ENCODE measurements at places on chromosomes 5 and 9. TPM values are rescaled to one million over a fixed set of nuclear protein-coding genes. Genes with fewer than 3 reads are reported as not detected.
A peak's percentile ranks its signal among the peaks of the same experiment; 100 is the strongest.

The PPP6C gene
- total RNA-seq = 43.1 TPM

The NIPAL4 gene
- 0.29 TPM for total RNA-seq

The SKIC3 gene
- 70.0 TPM for total RNA-seq

The BHMT2 gene
- not detected for total RNA-seq

- H3K36me3 ChIP-seq = no peaks in the 10 kb centered on the region
- H3K4me1 ChIP-seq = peaks cover 2% of the 10 kb centered on the region
- H3K27me3 ChIP-seq = no peaks in the 10 kb centered on the region
- no peak overlapping the region for H3K27ac ChIP-seq
Observed at GRCh38 chr5:67770431-67771025, 445.0 kb upstream of the PIK3R1 start.

DNA sequence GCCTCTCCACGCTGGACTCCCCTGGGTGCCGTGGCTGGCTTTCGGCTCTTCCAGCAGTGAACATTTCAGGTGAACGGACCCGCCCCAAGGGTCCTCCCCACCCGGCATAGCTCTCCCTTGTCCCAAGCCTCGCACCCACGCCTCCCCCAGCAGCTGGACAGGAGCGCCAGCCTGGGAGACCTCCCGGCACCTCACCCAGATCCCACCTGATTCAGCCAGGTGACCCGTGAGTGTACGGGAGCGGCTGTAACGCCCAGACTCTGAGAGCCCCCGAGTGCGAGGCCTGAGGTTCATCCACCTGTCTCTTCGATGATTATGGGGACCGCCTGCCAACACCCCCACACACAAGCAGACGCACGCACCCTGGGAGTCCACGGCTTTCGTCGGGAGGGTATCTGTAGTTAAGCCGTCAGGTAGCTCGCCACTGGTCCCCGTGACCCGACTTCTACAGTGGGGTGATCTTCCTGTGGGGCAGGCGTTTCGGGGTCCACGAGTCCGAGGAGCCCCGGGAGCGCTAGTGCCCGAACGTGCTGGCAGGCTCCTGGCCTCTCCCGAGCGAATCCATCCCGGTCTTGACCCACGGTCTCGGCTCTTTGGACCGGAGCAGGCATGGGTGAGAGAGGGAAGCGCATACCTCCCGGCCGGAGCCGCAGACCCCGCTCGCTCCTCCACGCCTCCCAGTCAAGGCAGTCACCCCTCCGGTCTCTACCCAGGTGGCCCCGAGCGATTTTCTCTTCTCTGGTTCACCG is 14.9 kb downstream of the TRIM7 start:
- DNase-seq = peak; percentile 68
- peaks cover 31% of the 10 kb centered on the region for H3K4me1 ChIP-seq
- H3K27ac ChIP-seq = peak overlapping the region; percentile 97
- peaks cover 9% of the 10 kb centered on the region for H3K36me3 ChIP-seq

DNA sequence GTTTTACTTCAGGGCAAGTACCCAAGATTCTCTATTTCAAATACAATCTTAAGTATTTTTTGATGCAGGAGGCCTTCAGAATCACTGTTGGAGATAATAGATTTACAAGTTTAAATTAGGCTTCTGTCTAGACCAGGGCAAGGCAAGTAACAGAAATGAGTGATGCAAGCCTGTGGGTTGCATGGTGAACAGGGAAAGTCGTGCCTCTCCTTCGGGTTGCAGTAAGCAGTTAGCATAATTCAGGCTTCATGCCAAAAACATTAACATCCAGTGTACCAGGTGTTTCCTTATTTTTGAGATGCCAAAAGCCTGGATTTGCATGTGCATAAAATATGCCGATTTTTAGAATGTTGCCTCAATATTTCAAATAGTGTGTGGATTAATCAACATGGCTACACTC is 369.0 kb downstream of the CAAP1 start:
- no peak for DNase-seq
- no peak overlapping the region for H3K4me3 ChIP-seq
- no peaks in the 10 kb centered on the region for H3K4me1 ChIP-seq

DNA sequence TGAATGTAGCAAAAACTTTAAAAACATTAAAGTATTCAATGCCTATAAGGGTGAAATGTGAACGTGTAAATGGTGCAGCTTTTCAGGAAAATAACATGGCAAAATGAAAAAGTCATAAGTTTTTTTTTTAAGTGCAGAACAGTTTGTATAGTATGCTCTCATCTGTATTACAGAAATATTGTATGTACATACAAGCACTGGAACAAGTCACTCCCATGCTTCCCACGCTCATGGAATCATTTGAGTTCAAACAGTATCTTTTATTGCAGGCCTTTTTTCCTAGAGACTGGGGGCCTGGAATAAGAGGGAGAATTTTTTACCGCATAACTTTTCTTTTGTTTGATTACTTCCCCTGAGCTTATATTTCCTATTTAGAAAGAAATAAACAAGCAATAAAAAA is 94.1 kb downstream of the SSBP2 start:
- H3K4me3 ChIP-seq = no peak overlapping the region
- H3K36me3 ChIP-seq = peaks cover 9% of the 10 kb centered on the region
- H3K27ac ChIP-seq = no peak overlapping the region
- H3K27me3 ChIP-seq = no peaks in the 10 kb centered on the region

GRCh38 chr5:169632946-169633345 is 4.1 kb upstream of the DOCK2 start:
- no peak overlapping the region for H3K27ac ChIP-seq
- H3K4me1 ChIP-seq = peaks cover 10% of the 10 kb centered on the region
- H3K27me3 ChIP-seq = no peaks in the 10 kb centered on the region
- peaks cover 1% of the 10 kb centered on the region for H3K36me3 ChIP-seq
- no peak overlapping the region for H3K4me3 ChIP-seq

DNA sequence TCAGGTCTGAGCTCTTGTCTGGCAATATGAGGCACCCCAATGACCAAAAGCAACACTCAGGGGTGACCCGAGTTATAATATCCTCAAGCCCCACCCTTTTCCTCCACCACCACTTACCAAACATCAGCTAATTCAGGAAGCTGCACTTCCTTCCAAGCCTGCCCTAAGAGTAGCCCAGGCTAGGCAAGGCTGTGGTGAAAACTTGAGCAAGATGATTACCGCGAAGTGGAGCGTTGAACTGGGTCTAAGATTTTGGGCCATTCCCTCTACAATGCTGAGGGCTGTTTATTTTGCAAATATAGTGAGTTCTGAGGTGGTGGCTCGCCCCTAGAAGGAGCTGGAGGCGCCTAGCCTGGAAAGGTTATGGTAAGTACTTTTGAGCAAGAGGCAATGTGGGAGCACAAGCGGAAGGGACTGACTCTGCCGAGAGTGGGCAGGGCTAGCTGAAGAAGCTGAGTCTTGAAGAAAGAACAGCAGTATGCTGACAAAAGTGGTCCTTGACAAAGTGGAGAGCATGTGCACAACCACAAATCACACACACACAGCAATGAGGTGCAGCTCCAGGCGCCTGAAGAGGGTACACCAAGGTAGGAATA is at the start of gene HK3:
Gene HK3, minus strand, starts transcription at position 51 of the 596 bp plus-strand sequence. CDS start 3,187 bp downstream, outside the sequence.
- DNase-seq = no peak
- H3K4me3 ChIP-seq = no peak within 1 kb of the TSS
- H3K4me1 ChIP-seq = peaks cover 25% of the 10 kb centered on the region
- H3K27ac ChIP-seq = no peak within 1 kb of the TSS

GRCh38 chr9:27441741-27442070 is 82.4 kb upstream of the IFNK start:
- peaks cover 8% of the 10 kb centered on the region for H3K4me1 ChIP-seq
- DNase-seq = peak; percentile 5
- no peaks in the 10 kb centered on the region for H3K27me3 ChIP-seq
- no peaks in the 10 kb centered on the region for H3K36me3 ChIP-seq
- H3K4me3 ChIP-seq = no peak overlapping the region

- H3K27me3 ChIP-seq = no peaks in the 10 kb centered on the region
- H3K4me1 ChIP-seq = peaks cover 16% of the 10 kb centered on the region
- no peak overlapping the region for H3K27ac ChIP-seq
- no peak overlapping the region for H3K4me3 ChIP-seq
Observed at GRCh38 chr9:36677611-36678010, 104.9 kb downstream of the MELK start.

DNA sequence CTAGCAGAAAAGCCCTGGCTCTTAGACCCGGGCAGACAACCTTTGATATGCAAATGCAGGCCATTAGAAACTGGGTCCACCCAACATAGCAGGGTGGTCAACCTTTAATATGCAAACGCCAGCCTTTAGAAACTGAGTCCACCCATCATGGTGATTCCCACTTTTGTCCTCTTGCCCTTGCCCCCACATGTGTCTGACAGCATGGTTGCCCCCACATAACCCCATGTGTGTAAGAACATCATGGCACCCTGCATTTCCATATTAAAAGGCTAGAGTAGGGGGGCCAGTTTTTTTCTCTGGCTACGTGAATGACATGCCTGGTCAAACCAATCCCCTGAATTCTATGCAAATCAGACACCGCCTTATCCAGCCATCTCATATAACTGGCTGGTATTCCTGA is 273.2 kb upstream of the PRDM9 start:
- no peaks in the 10 kb centered on the region for H3K27me3 ChIP-seq
- no peaks in the 10 kb centered on the region for H3K36me3 ChIP-seq
- no peaks in the 10 kb centered on the region for H3K4me1 ChIP-seq
- no peak for DNase-seq
- H3K4me3 ChIP-seq = no peak overlapping the region
- H3K27ac ChIP-seq = no peak overlapping the region

- H3K4me3 ChIP-seq = no peak overlapping the region
- peaks cover 77% of the 10 kb centered on the region for H3K4me1 ChIP-seq
- H3K36me3 ChIP-seq = no peaks in the 10 kb centered on the region
- H3K27ac ChIP-seq = peak overlapping the region; percentile 66
Observed at GRCh38 chr5:134097211-134097749, 17.2 kb upstream of the TCF7 start.

GRCh38 chr5:32612134-32612888 is 27.0 kb downstream of the SUB1 start:
- no peak overlapping the region for H3K27ac ChIP-seq
- no peak overlapping the region for H3K4me3 ChIP-seq
- DNase-seq = no peak
- H3K27me3 ChIP-seq = no peaks in the 10 kb centered on the region

- no peak overlapping the region for H3K4me3 ChIP-seq
- no peaks in the 10 kb centered on the region for H3K36me3 ChIP-seq
- peaks cover 2% of the 10 kb centered on the region for H3K27me3 ChIP-seq
- H3K4me1 ChIP-seq = no peaks in the 10 kb centered on the region
- DNase-seq = no peak
- H3K27ac ChIP-seq = no peak overlapping the region
Observed at GRCh38 chr5:14063138-14063537, 80.0 kb upstream of the TRIO start.

- no peak for DNase-seq
- no peaks in the 10 kb centered on the region for H3K36me3 ChIP-seq
- H3K4me1 ChIP-seq = no peaks in the 10 kb centered on the region
- H3K27ac ChIP-seq = no peak overlapping the region
Observed at GRCh38 chr5:98214240-98215051, 559.0 kb upstream of the RGMB start.

DNA sequence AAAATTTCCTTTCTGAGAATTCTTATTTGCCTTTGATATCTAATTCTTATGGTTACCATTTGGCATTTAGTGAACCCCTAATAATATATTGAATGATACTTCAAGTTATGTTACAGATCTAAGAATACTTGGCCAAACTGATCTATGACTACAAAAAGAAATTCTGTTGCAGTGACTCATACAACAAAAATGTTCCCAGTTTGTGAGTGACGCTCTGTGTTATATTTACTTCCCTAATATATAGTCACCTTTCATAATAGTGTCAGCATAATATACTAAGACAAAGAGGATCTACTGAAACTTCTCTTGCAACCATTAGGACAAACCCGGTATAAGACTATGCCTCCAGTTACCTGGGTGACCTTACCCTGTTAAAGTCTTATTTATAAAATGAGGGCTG is 216.9 kb upstream of the TLX3 start:
- no peaks in the 10 kb centered on the region for H3K27me3 ChIP-seq
- H3K27ac ChIP-seq = no peak overlapping the region
- no peaks in the 10 kb centered on the region for H3K36me3 ChIP-seq
- DNase-seq = no peak
- no peaks in the 10 kb centered on the region for H3K4me1 ChIP-seq
- H3K4me3 ChIP-seq = no peak overlapping the region

DNA sequence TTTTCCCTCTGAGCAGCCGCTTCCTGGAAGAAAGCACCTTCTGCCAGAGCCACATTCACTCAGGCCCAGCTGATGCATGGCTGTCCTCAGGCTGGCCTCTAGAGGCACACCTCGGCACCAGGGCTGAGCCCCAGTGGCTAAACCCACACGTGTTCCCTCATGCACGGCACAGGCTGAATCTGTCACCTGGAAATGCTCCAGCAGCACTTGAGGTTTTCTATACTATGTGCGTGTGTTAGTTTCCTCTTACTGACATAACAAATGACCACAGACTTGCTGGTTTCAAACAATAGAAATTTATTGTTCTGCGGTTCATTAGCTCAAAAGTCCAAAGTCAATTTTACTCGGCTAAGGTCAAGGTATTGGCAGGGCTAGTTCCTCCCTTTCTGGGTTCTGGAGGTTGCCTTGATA is 141.4 kb downstream of the LRRC70 start:
- H3K36me3 ChIP-seq = no peaks in the 10 kb centered on the region
- DNase-seq = peak; percentile 20
- H3K27me3 ChIP-seq = peaks cover 12% of the 10 kb centered on the region
- no peak overlapping the region for H3K27ac ChIP-seq

- H3K27me3 ChIP-seq = no peaks in the 10 kb centered on the region
- peaks cover 31% of the 10 kb centered on the region for H3K4me1 ChIP-seq
- H3K36me3 ChIP-seq = no peaks in the 10 kb centered on the region
- no peak overlapping the region for H3K4me3 ChIP-seq
Observed at GRCh38 chr5:110108520-110108919, 418.8 kb downstream of the MAN2A1 start.

- H3K4me1 ChIP-seq = peaks cover 35% of the 10 kb centered on the region
- H3K4me3 ChIP-seq = no peak overlapping the region
- no peaks in the 10 kb centered on the region for H3K27me3 ChIP-seq
Observed at GRCh38 chr5:111377306-111377705, 135.0 kb downstream of the STARD4 start.

DNA sequence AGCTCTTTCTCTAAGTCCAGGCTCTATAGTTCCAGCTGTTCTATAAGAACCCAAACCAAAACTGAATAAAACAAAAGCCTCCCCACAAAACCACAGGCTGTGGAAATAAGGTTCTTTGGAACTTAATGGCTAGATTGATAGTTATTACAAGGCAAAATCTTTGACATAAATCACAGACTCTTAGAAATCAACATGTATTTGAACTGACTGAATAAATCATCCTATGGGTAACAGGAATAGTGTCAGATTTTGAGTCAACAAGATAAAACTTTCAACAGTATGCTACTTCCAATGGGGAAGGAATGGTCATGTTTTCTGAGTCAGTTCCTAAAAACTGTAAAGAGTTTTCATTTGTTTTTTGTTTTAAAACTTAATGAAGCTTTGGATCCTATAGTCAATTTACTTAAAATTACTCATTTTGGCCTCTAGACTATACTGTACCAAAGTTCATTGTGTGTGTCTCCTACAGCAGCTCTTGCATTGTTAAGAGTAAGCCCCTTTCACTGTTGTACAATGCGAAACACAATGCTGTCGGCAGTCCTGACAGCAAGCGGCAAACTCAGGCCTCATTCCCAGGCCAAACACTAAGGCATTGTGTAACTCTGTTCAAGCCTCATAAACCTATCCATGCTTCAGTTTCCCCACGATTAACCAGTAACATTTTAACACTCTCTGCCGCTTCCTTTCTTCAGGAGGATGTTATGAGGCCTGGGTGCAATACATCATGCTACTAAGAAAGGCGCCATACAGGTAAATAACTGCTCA is 134.1 kb downstream of the ARL15 start:
- DNase-seq = no peak
- H3K4me1 ChIP-seq = peaks cover 10% of the 10 kb centered on the region
- no peaks in the 10 kb centered on the region for H3K27me3 ChIP-seq
- no peak overlapping the region for H3K27ac ChIP-seq
- peaks cover 8% of the 10 kb centered on the region for H3K36me3 ChIP-seq
